ENCODE measurements at places on chromosomes 13 and 19.

DNA sequence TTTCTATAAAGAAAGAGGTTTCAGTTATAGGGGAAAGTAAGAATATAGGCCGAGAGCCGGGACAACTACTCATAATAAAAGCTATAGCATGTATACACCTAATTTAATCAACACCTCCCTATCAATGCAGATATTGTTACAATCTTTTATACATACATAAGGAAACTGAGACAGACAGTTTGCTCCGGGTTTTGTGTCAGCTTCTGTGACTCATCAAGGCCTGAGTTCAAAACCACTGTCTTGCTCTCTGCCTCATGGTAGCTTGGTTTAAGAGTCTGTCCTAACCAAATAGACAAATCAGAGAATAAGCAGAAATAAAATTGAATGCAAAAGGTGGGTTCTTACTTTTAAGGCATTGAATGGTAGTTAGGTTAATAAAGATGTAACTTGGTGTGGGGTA, 222.9 kb downstream of the GGACT start:
- DNase-seq, result no peak

DNA sequence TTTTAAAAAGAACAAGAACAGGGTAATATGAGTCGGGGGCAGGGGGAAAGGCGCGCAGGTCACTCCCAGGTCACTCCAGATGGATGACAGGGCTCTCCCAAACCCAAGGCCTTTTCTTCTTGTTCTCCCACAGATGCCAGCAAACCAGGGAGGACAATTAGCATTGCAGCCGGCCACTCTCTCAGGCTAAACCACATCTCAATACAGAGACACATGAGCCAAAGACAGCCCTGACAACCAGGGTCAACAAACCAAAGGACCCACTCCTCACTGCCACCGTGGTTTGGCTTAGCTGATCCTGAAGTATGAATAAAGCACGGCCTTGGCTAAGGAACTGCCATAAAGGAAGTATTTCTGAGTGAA, 47.3 kb downstream of the LATS2 start:
- no peak for DNase-seq

GRCh38 chr19:8138201-8138600, 11.2 kb downstream of the FBN3 start:
- no peak for DNase-seq

DNA sequence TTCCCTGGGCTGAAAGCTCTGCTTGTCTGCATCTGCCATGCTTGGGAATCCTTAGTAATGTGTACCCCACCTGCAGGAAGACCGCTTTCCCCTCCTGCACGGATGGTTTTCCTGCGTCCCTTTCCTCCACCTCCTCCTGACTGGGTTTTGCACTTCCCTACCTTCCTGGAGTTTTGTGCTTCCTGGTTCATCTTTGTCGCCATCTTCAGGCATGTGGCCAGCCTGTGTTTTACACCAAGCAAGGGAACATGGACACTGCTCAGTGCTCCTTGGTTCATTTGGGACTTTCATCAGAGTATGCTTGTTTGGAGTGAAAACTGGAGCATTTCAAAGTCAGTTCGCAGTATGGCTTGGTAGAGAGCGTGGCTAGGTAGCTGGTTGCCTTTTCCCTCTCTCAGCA, 30.7 kb downstream of the ERICH6B start:
- no peak for DNase-seq

DNA sequence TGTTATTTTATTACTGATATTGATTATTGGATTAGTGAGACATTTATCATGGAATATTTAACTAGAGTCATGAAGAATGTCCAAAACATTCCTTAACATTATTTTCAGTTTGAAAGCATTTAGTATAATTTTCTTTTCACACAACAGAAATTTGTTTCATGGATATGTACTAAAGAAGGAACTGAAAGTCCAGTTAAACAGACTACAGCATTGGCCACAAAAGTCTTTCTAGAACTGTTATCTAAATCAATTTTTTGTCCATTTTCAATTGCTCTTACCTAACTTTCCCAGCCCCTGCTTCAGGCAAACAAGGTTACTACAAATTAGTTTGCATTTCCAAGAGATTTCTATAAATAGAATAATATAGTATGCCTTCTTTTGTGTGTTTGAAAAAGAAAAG, 1018.0 kb upstream of the PCDH20 start:
- DNase-seq, result no peak

DNA sequence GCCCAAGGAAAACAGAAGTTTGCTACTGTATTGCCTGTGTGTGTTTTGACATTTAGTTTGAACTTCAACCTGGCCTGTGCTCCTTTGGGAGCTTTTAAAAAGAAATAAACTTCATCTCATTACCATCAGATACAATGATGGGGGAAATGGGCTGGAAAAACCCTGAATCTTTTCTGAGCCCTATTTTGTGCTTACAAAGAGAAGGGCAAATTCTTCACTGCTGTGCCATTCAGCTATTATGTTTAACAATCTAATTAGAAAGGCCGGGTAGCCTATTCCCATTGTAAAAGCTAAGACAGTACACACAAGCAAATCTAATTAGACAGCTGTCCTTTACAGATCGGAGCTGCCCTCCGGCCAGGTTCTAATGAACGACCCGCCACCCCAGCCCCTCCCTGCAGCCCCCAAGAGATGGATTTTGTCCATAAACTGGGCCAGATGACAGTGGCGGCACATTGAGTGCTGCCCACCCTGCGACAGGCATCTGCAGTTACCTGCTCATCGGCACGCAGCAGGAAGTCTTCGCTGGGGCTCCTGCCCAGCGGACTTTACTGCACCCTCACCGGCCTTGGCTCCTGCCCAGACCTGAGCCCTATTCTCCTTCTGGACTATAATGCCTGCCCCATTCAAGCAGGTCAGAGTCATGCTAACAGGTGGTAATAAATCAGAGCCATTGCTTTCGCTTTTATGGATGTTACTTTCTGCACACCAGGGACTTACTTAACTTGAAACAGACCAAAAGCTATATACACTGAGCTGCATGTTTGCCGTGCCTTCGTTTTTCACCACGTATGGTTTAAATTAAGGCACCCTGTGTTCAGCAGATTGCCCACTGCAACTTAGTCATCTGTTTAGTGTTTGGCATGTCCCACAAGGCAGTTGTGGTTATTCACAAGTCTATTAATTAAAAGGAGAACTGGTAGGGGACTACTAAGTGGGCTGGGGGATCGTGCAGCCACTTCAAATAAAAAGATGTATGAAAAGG, 549.6 kb downstream of the FGF9 start:
- DNase-seq, result no peak

- DNase-seq, result no peak
Observed at GRCh38 chr19:43651758-43652545, 12.3 kb upstream of the CADM4 start.

DNA sequence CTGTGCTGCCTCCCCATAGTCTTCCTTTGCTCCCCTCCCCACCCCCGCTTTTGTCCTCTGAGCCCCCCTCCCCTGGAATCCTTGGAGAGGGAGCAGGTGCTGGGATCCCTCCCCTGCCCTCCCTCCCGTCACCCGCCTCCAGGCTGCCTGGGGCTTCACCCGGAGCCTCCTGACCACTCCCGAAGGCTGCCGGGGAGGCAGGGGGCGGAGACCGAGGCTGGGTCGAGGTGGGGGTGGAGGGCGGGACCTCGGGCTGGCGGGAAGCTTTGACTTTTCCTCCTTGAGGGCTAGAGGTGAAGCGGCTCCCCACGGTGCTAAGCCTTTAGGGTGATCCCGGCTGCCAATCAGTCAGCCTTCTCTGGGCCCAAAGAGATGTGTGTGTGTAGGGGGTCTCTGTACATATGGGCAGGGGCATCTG, 1.5 kb downstream of the KMT5C start:
- DNase-seq, result peak; percentile 41

DNA sequence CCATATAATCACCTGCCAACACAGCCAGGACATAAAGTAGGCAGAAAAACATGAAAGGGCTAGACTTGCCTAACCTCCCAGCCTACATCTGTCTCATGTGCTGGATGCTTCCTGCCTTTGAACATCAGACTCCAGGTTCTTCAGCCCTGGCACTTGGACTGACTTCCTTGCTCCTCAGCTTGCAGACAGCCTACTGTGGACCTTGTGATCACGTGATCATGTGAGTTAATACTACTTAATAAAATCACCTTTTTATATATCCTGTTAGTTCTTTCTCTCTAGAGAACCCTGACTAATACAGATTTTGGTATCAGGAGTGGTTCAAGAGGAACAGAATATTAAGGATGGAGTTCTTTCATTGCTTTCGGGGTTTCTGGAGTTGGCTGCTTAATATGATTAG, 2867.6 kb downstream of the PCDH9 start:
- DNase-seq, result no peak

GRCh38 chr19:48308631-48309586, 16.4 kb upstream of the EMP3 start:
- DNase-seq, result no peak

GRCh38 chr13:41188584-41188983, 5.8 kb downstream of the KBTBD7 start:
- DNase-seq, result no peak

DNA sequence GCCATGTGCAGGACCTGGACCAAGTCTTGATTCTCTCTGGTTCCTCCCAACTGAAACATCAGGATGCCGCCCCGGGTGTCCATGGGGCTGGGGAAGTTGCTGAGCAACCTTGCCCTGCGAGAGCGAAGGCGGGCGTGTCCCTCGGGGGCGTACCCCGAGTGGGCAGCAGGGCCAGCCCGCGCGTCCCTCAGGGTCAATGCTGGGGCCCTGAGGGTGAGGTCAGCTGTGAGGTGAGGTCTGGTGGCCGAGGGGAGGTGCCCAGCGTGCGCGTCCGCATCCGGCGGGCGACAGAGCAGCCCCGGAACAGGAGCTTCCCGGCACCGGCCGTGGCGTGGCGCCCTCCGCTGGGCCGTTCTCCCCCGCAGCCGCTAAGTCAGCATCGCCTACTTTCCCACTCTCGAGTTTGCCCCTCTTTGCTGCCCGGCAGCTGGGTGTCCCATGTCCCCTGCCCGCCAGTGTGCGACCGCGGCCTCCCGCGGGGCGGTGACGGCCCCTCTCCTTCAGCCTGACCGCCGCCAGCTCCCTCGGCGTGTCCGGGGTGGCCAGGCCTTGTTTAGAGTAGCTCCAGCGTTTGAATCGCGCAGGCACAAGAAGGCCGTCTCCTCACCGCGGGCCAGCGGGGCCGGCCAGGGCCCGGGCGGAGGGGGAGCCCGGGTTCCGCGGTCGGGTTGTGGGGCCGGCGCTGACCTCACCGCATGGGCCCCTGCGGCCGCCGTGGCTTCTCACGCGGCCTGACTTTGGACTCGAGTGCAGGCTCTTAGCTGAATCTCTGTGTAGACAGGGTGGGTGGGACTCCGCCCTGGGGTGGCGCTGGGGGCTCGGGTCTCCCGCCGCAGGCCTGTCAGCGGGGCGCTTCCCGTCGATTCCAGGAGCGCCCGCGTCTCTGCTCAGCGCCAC, 33.0 kb downstream of the GJA3 start:
- no peak for DNase-seq

DNA sequence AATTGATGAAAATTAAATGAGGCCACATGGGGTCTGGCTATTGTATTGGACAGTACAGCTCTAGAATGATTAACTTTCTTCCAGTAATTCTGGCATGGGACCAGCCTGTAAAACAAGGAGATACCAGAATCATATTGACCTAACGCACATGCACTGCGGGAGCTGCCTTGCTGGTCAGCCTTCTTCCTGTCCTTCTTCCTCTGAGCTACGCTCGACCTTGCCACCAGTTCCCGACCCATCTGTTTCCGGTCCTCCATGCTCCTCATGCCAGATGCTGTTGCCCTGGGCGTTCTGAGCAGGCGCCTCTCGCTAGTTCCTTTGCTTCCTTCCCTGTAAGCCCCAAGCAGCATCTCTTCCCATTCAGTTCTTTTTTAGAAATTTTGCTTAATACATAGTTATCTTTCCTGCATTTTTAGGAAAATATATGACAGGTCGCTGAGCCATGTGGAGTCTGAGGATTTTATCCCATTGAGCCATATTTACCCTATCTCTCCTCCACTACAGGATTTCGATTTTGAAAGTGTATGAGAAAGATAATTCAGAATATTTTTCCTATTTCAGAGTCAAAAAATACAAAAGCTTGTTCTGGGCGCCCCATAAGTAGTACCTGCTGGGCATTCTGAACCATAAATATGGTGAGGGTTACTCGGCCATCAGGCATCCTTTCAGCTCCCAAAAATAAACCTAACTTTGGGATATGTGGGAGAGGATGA, 38.6 kb downstream of the TNFRSF19 start:
- no peak for DNase-seq

DNA sequence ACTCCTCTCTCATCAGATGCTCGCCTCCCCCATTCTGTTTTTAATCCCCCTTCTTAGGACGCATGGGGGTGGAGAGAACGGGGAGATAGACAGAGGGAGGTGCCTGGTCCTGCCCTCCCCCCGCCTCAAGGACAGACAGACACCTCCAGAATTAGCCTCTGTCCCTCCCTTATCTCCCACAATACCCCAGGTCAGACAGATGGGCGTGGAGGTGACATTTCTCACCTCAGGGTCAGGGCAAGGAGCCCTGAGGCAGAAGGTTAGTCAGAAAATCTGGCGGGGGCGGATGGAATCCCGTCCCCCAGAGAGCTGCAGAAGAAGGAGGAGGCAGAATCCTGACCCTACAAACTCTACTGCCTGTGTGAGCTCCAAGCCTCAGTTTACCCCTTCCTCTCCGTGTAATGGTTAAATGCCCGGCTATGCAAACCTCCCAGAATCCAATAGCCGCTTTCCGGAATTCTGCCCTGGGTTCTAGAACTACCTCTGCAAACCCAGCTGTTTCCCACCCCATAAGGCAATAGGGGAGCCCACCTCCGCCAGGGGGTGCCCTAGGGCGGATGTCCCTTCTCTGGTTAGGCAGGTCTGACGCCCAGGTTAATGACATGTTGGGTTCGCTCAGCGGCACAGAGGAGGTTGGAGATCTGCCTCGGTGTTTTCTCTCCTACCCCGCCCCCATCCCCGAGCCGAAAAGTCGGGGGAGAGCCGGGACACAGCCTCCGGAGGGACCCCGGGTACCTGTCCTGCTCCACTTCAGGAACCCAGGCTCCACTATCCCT, 900 bp downstream of the PPP1R13L start:
- no peak for DNase-seq

DNA sequence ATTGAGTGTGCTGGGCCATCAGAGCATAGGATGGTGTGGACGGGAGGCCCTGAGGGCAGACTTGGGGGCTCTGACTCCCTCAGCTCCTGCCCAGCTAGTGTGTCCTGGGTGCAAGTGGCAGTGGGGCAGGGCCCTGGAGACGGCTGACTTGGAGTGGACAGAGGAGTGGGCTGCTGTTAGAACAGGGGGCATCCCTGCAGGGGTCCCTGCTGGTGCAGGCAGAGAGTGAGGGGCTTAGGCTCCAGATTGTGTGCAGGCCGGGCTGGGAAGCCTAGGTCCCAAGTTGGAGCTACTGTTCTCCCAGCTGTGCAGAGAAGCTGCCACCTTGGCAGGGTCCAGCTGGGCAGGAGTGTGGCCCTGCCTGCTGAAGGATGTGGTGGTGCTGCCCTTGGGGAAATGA, 8.6 kb downstream of the KCTD15 start:
- DNase-seq, result no peak

Measured in stimulated activated CD4-positive, alpha-beta T cell treated with anti-CD3 and anti-CD28 coated beads, Interleukin-1b, Interleukin-23, amount 100 ng/mL, for 1 hour (primary cell).